ENCODE measurements at places on chromosomes 2 and 18.

GRCh38 chr2:135742325-135742757 is 686 bp downstream of the UBXN4 start:
- DNase-seq = peak; percentile 55

DNA sequence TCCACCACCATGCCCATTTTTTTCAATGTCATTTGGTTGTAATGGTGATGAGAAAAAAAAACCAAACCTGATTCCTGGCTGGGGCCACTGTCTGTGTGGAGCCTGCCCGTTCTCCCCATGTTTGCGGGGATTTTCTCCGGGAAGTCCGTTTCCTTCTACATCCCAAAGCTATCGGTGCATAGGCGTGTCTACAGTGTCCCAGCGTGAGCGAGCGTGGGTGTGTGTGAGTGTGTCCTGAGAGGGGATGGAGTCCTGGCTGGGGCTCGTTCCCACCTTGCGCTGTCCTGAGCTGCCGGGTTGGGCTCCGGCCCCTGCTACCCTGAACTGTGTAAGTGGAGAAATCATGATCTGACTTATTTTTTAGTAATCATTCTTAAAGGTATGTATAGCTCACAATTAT is 7.3 kb upstream of the ZAP70 start:
- no peak for DNase-seq

GRCh38 chr2:240232961-240233884 is 92.8 kb upstream of the OTOS start:
- peak; percentile 77 for DNase-seq

DNA sequence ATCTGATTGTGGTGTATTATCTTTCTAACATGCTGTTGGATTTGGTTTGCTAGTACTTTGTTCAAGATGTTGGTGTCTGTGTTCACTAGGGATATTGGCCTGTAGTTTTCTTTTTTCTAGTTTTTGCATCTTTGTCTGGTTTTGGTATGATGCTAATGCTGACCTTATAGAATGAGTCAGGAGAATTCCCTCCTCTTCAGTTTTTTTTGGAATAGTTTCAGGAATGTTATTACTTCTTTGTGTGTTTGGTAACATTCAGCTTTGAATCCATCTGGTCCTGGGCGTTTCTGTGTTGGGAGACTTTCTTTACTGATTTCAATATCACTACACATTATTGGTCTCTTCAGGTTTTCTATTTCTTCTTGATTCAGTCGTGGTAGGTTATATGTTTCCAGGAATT is 124.2 kb upstream of the EPB41L5 start:
- DNase-seq = peak; percentile 82

DNA sequence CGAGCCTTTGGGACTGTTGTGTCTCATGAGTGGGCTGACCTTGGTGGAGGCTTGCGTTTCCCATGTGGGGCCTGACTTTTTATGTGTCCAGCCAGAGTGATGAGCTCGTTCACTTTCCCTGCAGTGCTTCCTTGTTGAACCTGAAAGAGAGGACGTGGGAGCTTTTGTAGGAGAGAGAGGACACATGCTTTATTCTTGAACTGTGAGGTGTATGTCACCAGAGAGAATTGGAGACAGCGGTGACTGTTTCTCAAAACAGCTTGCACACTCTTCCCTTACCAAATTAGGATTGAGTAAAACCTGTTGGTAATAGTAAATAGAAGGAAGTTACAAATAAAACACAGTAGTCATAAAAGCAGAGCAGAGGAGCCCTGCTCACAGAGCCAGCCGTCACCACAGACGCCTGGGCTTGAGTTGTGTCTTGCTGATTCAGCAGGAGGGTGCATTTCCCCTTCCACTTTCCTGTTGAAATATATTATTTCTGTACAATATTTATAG is 60.7 kb downstream of the INPP4A start:
- DNase-seq = no peak

- no peak for DNase-seq
These were observed 301 bp downstream of the PRSS56 start for GRCh38 chr2:232520489-232520888.

DNA sequence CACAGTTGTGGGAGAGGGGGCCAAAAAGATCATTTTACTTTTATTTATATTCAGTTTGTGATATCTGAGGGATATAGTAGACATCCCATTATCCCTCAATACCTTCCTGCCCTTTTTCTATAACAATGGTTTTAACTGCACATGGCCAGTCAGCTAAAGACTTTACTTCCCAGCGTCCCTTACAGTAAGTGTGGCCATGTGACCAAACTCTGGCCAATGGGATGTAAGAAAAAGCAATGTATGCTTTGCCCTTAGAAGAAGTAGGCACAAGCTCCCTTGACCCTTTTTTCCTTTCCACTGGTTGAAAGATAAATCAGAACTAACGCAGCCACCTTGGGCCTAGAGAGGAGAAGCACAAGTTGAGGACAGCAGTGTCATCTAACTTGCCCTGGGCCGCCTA is 44.6 kb upstream of the LRPPRC start:
- DNase-seq = no peak

DNA sequence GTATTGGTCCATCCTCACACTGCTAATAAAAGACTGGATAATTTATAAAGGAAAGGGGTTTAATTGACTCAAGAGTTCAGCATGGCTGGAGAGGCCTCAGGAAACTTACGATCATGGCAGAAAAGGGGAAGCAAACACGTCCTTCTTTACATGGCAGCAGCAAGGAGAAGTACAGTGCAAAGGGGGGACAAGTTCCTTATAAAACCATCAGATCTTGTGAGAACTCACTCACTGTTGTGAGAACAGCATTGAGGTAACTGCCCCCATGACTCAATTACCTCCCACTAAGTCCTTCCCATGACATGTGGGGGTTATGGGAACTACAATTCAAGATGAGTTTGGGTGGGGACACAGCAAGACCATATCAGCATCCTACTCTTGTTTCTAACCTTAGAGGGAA is 37.0 kb downstream of the SP100 start:
- no peak for DNase-seq

- no peak for DNase-seq
These were observed 67.8 kb upstream of the PARD3B start for GRCh38 chr2:204477358-204477950.

DNA sequence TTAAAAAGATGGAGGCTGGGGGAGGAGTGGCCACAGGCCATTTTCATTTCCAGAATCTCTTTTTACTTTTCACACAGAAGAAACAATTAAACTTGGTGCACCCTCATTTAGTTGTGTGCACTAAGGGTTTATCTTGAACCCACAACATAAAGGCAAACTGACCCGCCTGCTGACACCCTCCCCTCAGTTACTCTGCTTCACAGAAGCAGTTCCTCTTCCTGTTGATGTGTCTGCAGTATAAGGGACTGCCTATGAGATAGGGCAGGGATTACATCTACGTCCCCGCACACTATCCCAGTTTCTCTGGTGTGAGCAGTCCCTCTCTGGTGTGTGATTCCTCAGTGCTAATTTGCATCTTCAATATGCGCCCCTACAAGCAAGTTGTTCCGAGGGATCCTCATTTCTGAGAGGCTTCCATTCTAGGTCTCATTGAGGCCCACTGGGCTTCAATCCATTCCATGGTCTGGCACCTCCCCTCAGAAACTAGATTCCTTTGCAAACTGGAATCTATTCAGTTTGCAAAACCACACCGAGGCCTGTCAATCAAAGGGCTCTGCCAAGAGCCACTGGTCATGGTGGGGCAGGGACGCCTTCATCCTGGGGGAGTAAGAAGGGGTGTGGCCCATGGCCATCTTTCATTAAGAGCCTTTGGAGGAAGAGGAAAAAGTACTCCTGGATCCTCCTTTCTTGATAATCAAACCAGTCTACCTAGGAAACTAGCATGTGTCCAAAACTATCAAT is 12.3 kb downstream of the CREG2 start:
- DNase-seq = no peak

- no peak for DNase-seq
These were observed 25.3 kb downstream of the MYO1B start for GRCh38 chr2:191270306-191271161.

GRCh38 chr2:217478831-217479455 is 523.9 kb downstream of the TNS1 start:
- no peak for DNase-seq

- peak; percentile 47 for DNase-seq
These were observed 94.6 kb downstream of the MC4R start for GRCh38 chr18:60277855-60278480.

DNA sequence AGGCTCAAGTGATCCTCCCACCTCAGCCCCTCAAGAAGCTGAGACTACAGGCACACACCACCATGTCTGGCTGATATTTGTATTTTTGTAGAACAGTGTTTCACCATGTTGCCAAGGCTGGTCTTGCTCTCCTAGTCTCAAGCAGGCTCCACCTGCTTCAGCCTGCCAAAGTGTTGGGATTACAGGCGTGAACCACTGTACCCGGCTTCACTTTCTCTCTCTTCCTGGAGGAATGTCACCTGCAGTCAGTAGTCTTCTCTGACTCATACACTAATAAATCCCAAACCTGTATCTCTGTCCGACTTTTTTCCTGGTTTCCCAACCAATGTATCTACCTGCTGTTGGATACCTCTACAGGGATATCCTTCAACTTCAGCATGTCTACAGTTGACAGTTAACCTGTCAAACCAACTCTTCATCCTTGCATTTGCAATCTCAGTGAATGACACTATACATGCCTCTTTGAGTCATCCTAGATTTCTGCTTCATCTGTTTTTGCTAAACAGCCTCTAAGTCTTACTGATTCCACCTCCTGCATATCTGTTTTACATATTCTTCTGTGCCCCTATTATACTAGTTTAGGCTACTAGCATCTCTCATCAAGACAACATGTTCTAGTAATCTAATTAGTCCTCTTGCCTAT is 54.5 kb downstream of the RBBP8 start:
- no peak for DNase-seq

- no peak for DNase-seq
These were observed 212.3 kb downstream of the MGAT5 start for GRCh38 chr2:134466141-134466540.

- DNase-seq = no peak
These were observed 72.9 kb downstream of the TMEM182 start for GRCh38 chr2:102834523-102835273.

- peak; percentile 67 for DNase-seq
These were observed 40.0 kb downstream of the CCDC102B start for GRCh38 chr18:68837665-68838451.

DNA sequence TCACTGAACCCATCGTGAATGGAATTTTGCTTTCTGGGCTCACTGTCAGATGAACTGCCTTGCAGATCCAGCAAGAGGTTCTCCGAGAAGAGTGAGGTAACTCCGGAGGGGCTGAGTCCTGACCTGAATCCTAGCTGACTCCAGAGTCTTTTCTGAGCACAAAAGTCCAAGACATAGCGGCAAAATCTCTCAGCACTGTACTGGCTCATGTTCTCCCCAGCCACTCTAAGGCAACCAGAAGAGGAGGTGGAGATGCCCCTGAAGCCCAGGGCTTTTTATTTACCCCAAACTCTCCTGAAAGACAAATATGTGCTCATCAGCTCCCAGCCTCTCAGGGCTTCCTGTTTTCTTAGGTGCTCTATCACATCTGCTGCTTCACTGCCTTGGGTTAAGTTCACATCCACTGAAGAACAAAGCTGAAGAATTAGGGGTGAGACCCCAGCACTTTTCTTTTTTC is 221.8 kb downstream of the MREG start:
- no peak for DNase-seq

- no peak for DNase-seq
These were observed 281.3 kb downstream of the EXOC6B start for GRCh38 chr2:72544554-72544953.

- no peak for DNase-seq
These were observed 35.3 kb upstream of the ANKRD44 start for GRCh38 chr2:197345846-197346370.

GRCh38 chr2:217683106-217683870 is 319.5 kb downstream of the TNS1 start:
- no peak for DNase-seq

- no peak for DNase-seq
These were observed 9.6 kb upstream of the HOXD1 start for GRCh38 chr2:176178757-176179295.

DNA sequence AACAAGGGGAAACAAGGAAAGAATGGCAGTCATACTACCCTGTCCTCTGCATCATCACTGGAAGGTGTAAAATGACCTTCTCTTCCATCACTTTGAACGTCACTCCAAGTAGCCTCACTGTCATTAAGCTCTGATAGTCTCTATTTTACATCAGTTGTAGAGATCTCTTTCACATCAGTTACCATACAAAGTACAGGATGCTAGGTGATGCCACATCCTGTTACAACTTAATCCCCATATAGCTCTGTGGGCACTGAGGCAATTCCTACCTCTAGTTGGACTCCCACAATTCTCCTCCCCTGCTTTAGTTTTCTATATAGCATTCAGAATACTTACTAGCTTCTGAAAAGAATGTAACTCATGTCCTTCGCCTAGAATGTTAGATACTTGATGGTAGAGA is 55.1 kb upstream of the TTC27 start:
- no peak for DNase-seq

DNA sequence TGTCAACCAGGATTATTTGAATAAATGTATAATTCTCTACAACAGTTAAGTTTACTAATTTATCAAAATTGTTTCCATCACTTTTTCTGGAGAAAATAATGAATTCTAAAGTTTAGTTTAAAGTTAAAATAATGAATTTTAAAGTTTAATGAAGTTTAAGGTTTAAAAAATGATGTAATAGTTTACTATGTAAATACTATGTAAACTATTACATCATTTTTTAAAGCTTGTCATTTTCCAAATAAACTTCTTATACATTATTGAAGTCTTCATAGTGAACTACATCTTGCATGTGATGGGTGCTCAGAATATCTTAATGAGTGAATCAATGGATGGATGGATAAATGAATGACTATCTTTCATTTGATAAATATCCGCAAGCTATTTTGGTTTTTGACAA is 38.8 kb downstream of the CD28 start:
- DNase-seq = no peak

- DNase-seq = no peak
These were observed 7.6 kb downstream of the COX5B start for GRCh38 chr2:97653473-97653872.

DNA sequence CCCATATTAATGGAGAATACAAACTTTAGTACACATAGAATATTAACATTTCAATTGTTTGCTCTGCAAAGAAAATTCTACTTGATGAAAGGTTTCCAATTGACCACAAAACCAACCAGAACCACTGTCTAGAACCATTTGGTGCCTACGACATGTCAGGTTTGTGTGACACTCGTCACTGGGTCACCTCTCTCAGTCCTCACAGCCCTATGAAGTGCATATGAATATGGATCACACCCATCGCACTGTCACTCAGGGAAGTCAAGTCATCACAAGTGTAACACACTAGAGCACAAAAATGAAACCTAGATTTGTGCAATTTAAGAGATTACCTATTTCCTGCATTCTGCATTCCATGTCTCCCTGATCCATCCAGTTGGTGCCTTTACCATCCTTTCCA is 43.7 kb downstream of the PTPN2 start:
- no peak for DNase-seq

DNA sequence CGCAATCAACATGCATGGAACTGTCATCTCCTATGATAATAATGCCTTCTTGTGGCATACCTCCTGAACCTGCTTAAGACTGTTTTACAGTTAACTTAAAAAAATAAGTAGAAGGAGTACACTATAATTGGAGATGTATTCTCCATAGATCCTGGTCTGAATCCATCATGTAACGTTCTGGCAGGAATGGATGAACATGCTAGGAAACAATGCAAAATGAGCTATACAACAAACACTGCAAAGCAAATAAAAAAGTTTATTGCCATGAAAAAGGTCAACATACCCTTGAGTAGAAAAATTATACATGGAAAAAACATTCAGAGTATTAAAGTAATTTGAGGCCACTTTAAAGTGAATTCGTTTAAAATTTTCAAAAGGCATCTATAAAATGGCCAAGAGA is 71.5 kb upstream of the SCN7A start:
- no peak for DNase-seq

Measured in EL (cell line).